Cerebellum (tissue), 4 donors: ENCODE measurements at places on chromosomes 4 and X. TPM values are rescaled to one million over a fixed set of nuclear protein-coding genes. Genes with fewer than 3 reads are reported as not detected.

Gene GABRQ
- 1.6 TPM for total RNA-seq

Gene AR
- total RNA-seq, result 2.1 TPM

Gene FREM3
- total RNA-seq, result 6.5 TPM

Gene ZNF711
- total RNA-seq, result 87.8 TPM

Gene MAGEA11
- not detected for total RNA-seq

Gene LDOC1
- 10.6 TPM for total RNA-seq

Gene CLTRN
- total RNA-seq, result 0.18 TPM

Gene FDCSP
- not detected for total RNA-seq

Gene DDX53
- not detected for total RNA-seq

Gene TIGD4
- 3.7 TPM for total RNA-seq

Gene CLDN22
- total RNA-seq, result not detected

Gene FGFR3
- total RNA-seq, result 6.5 TPM

Gene NUDT6
- total RNA-seq, result 11.5 TPM

Gene FMR1NB
- not detected for total RNA-seq

Gene CENPVL2
- total RNA-seq, result 2.4 TPM

Gene KLKB1
- 0.45 TPM for total RNA-seq

Gene FAM149A
- total RNA-seq, result 13.2 TPM

Gene UPF3B
- 5.0 TPM for total RNA-seq

Gene HOPX
- 17.4 TPM for total RNA-seq

Gene GYPE
- total RNA-seq, result 0.73 TPM

Gene RTL9
- 0.82 TPM for total RNA-seq

Gene DRD5
- total RNA-seq, result 2.5 TPM

Gene PNMA6F
- total RNA-seq, result 0.36 TPM

Gene S100P
- 0.27 TPM for total RNA-seq

Gene PHOX2B
- 0.18 TPM for total RNA-seq

Gene CT45A10
- total RNA-seq, result not detected
